Neural progenitor cell (in vitro differentiated cells): ENCODE measurements at places on chromosomes 4 and X. TPM values are rescaled to one million over a fixed set of nuclear protein-coding genes. Genes with fewer than 3 reads are reported as not detected.

Gene TMEM35A
- 12.3 and 14.1 TPM in 2 replicates for total RNA-seq

GRCh38 chr4:73866246-73866645 is 2.9 kb upstream of the CXCL1 start:
- no peak for DNase-seq

DNA sequence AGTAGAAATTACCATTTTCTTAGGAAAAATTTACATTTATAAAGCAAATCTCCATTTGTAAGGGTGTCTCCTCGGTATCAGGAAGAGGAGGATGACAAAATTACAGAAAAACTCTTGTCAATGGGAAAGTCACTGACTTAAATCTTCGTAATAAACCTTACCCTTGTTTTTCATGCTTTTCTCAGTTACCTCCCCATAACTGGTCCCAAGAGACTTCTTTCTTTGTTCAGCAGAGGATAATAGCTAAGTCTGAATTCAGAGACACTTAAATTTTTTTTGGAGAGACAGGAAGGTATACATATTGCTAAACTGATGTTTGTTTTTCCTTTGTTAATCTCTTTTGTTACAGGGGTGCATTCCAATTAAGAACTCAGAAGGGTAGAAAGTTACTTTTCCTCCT is 125.5 kb upstream of the JADE1 start:
- DNase-seq: no peak

DNA sequence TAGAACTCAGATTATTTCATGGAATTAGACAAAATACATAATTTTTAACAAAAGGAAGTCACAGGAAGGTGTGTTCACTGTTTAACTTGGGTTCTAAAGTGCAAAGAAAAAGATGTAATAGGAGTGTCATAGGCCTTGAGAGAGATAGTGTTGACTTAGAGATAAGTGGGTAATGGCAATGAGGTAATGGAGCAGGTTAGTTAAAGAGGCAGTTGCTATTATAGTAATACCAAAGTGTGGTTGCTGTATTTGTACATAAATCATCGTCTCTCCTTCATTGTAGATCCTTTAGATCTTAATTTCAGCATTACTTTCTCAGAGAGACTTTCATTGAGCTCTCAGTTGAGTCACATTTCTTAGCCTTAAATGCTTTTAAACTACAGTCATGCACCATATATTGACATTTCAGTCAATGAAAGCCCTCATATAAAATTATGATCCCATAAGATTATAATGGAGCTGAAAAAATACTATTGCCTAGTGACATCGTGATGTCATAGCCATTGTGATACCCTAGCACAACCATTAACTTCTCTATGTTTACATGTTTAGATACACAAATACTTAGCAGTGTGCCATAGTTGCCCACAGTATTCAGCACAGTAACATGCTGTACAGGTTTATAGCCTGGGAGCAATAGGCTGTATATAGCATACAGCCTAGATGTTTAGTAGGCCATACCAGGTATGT is 245.4 kb downstream of the ADGRL3 start:
- no peak for DNase-seq

DNA sequence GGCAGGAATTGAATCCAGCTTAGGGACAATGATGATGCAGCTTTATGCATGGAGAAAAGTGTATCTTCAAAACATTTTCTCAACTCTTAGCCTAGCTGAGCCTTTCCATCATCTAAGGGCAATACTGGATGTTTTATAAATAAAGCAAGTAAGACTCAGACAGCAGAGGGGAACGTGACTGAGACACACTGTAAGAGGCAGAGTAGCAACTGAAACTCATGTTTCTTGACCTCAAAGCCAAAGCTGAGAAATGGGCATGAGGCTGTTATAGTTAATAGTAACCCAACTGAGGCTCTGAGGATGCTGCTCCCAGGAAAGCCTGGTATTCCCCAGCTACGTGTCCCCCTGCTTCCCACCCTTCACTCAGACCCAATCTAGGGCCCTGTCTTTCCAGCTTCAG is 44.6 kb downstream of the ARHGEF9 start:
- no peak for DNase-seq
